ENCODE measurements at places on chromosomes 11 and 22.

DNA sequence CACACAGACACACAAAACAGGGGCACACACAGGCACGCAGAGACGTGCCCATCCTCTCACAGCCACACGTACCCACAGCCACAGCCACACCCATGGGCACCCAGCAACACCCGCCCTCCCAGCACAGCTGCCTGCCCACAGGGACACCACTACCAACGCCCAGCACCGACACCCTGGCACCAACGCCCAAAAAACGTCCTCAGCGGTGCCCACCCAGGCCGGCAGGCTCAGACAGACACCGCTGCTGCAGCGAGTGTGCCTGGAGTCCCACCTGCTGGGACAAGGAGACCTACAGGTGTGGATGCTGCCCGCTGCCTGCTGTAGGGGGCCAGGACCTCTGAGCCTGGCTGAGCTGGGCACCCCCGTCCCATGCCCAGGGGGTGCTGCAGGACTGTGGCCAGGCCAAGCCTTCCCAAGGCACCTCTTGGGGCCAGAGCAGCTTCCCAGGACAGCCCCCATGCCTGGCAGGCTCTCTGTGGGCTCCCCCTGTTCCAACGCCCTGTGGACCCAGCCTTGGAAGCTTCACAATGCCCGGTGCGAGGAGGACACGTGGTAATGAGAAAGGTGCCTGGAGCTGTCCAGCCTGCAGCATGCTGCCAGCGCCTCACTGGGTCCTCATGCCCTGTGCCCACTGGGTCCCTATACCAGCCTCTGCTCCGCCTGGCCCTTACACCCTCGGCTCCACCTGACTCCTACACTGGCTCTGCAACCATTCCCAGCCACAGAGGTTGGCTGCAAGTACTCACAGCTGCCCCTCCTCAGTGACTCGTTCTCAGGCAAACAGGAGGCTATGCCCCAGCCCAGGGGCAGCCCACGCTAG, 45.8 kb upstream of the TH start:
- no peak for DNase-seq

GRCh38 chr11:112216561-112217105, 9.6 kb upstream of the PTS start:
- no peak for DNase-seq

DNA sequence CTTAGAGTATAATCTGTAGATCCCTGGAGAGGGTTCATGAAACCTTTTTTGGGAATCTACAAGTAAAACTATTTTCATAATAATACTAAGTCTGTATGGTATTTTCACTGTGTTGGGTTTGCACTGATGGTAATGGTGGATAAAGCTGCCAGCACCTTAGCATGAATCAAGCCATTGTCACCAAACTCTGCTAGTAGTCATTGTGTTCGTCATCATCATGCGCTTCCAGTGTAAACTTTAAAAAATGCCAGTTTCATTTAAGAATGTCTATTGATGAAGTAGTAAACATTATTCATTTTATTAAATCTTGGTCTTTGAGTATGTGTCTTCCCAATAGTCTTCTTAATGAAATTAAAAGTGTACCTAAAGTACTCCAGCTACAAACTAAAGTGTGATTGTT, 15.0 kb downstream of the ALKBH3 start:
- no peak for DNase-seq

GRCh38 chr11:119373921-119374631, 7.4 kb downstream of the USP2 start:
- peak; percentile 20 for DNase-seq

GRCh38 chr22:49193348-49193747, 634.3 kb downstream of the BRD1 start:
- DNase-seq = no peak

GRCh38 chr11:75888416-75888815, 73.4 kb downstream of the UVRAG start:
- no peak for DNase-seq
